Activated CD4-positive, alpha-beta T cell treated with anti-CD3 and anti-CD28 coated beads, Interleukin-10, Interleukin-2, amounts not matched to agents 100 ng/mL and 50 ng/mL, durations not matched to agents 16 hours and 8 hours (primary cell): ENCODE measurements at places on chromosomes 12 and 14.

DNA sequence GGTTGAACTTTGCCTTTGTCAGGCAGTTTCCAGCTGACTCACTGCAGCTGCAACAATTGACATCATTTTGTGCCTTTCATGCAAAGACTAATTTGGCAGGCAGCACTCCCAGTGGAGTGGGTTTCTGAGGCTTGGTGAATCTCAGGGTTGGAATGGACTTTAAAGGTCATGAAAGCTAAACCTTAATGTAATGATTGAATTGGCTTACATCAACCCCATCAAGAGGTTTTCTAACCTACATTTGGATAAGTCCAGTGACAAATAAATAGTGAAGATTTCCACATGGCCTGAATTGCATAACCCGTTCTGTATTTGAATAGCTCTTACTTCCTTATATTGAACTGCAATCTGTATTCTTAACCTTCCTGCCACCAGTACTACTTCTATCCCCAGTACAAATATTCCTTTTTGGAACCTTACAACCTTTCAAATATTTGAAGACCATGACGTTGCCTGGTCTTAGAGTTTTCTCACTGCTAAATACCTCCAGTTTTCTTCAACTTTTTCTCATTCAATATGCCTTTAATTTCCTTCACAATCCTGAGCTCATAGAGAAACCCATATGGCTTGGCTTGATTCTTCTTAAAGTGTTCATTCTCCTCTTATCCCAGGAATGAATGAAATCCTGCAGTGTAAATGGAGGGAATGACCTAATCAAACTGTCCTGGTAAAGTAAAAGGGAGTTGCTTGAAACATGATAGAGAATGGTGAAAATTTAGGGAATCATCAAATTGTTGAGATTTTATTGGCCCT is 168.1 kb upstream of the NOVA1 start:
- DNase-seq: no peak

DNA sequence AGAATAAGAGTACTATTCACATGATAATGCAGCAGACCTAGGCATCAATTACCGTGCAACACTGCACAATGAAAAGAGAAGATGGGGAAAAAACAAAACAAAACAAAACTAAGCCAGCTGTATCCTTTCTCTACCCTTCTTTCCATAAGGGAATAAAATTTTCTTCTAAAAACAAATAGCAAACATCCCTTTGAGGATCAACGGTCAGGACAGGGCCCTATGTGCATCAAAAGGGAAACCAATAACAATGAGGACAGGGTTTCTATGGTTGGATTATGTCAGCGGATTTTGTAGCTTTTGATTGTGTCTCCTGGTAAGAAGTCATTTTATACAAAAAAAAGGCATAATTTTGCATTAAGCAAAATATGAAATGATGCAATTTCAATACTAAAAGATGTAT is 350.3 kb downstream of the SLC6A15 start:
- DNase-seq: no peak

DNA sequence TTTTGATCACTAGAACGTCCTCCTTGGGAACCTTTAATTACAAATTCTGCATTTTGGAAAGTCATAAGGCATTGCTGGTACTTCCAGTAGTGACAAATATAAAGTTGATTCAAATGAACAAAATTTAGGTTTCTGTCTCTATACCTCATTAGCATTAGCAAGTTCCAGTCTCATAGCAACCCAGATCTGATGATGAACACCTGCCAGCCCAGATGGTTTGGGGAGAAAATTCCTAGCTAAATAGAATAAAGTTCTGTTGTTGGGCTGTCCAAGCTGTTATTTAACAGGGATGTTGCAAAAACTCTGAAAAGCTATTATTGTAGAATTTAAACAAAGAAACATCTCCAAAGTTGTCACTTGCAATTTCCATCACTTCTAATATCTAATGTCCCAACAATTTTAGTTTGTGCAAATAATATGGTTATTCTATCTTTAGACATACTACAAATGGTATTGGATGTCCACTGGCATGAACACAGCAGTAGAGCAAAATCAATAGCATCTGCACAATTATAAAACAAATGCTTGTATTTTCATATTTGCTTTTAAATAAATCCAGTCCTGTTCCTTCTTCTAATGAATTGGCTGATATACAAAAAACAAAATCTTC is 299.4 kb downstream of the SLC16A7 start:
- DNase-seq: no peak

DNA sequence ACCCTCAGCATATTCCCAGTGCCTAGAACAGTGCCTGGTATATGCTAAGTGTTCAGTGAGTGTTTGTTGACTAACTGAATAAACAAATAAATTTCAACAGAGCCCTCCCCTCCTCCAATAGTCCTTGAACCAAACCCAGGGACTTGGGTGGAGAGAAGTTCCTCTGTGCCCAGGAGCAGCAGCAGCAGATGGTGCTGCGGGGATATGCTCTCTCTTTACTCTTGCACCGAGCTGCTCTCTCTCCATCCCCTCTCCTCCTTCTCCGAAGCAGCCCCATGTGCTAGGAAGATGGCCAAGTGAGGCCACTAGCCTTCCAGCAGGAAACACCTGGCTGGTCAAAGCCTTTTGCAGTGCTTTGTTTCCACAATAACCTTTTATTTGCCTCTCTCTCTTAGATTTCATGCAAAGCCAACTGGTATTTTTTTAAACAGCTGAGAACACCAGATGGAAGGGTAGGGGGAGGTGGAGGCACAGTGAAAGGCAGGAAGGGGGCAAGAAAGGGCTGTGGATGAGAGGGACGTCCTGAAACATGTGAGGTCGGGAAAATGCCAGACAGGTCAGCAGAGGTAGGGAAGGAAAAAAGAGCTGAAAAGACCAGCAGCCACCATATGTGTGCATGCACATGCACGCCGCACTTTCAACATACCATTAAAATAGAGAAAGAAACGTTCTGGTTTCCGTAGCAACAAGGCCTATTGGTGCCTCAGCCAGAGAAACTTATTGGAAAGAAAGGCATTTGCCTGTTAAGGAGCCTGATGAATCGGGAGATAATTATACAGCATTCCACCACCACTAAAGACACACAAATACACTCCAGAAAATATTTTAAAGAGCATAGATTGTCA is 78.9 kb downstream of the EMP1 start:
- DNase-seq: no peak

DNA sequence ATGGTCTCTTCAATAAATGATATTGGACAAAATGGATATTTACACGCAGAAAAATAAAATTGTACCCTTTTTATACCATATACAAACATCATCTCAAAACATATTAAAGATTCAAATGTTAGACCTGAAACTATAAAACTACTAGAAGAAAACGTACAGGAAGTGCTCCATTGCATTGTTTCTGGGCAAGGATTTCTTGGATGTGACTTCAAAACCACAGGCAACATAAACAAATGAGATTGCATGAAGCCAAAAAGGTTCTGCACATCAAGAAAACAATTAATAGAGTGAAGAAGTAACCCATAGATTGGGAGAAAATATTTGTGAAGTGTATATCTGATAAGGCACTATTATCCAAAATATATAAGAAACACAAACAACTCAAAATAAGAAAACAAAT is 812.4 kb downstream of the NRXN3 start:
- no peak for DNase-seq
